ENCODE measurements at places on chromosomes 5 and 9.

DNA sequence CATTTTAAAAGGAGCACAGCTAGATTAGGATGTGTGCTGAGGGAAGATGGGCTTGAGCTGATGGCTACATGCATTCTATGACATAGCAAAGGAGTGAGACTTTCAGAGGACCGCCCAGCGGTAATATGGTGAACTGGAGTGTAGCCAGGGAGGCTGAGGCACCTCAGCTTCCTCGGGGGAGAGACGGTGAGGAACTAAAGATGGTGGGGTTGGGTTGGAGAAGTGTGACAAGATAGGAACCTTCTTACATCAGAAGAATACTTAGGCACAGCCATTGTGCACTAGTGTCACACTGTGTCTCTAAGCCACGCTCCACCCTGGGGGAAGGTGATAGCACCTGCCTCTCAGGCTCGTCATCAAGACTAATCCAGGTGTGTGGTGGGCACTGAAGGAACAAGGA, 118.0 kb upstream of the IRX2 start:
- DNase-seq, result no peak

DNA sequence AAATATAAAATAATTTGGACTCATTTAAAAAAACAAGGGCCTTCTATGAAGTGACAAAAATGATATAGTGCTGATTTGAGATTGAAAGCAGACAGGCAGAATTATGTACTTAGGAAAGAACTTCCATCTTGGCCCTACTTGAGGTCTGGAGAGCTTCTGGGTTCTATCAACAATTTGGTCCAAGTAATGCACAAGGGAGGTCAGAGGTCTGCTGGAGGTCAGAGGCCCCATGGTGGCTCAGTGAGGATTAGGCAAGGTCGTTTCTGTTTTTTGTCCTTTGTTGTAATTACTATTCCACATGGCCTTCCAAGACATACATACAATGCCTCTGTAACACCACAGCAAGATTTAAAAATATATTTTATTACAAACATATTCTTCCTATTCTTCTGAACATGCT, 37.2 kb downstream of the NUDT12 start:
- DNase-seq, result peak; percentile 31

- no peak for DNase-seq
These were observed 23.4 kb upstream of the ARHGAP26 start for GRCh38 chr5:142746532-142747433.

DNA sequence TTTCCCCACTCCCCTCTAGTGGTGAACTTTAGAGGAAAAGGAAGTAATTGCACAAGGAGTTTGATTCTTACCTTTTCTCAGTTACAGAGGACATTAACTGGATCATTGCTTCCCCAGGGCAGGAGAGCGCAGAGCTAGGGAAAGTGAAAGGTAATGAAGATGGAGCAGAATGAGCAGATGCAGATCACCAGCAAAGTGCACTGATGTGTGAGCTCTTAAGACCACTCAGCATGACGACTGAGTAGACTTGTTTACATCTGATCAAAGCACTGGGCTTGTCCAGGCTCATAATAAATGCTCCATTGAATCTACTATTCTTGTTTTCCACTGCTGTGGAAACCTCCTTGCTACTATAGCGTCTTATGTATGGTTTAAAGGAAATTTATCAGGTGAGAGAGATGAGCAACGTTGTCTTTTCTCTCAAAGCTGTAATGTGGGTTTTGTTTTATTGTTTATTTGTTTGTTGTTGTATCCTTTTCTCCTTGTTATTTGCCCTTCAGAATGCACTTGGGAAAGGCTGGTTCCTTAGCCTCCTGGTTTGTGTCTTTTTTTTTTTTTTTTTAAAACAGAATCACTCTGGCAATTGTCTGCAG, 25.3 kb downstream of the SLC22A5 start:
- DNase-seq, result no peak

DNA sequence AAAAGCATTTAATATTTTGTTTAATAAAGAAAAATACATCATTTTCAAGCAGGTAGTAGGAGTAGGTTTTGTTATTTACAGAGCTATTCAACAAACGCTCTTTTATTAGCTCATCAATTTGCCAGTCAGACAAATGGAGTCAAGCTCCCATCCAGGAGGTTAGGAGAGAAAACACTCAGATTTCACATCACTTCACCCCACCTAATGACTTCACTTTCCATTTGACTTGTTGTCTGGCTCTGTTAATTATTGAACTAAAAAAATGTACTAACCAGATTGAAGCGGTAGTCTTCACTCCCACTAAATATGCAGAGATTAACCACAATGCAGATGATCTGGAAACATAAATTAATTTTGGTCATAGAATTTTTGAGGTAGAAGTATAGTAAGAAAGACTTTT, 193.6 kb upstream of the VCAN start:
- no peak for DNase-seq

- DNase-seq, result peak; percentile 58
These were observed 1.9 kb upstream of the PCDH1 start for GRCh38 chr5:141879941-141880738.

- no peak for DNase-seq
These were observed 65.6 kb downstream of the RALGPS1 start for GRCh38 chr9:126980231-126980630.

- no peak for DNase-seq
These were observed 1.9 kb downstream of the PCSK5 start for GRCh38 chr9:75892216-75892911.

DNA sequence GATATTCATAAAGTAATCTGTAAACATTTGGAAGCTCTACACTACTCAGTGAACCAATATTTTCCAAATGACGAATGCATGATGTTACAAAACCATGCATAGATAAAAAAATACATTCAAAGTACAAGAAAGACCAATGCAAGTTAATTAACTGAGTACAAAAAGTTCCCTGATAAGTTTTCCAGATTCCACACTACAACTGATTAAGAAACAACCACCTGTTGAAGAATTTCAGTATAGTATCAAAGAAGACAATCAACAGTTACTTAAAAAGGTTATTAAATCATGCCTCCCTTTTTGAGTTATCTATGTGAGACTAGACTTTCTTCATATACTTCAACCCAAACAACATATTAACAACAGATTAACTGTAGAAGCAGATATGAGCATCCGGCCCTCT, 192.4 kb downstream of the ARL15 start:
- no peak for DNase-seq

DNA sequence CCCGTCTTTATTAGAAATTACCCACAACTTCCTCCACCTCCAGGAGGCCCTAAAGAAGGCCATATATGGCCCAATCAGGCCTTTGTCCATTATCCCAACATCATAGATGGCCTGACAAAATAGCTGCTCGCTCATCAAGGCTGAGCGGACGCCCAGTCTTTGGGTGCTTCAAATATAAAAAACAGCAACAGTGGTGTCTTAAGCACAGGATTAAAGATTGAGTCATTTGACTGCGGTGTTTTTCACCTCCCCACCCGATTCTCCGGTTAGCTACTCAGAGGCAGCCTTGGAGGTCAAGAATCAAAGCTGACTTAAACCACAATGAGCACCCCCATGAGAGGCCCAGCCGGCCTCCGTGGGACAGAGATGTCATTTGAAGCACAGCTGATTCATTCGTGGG, 18.8 kb downstream of the S1PR3 start:
- DNase-seq, result no peak

DNA sequence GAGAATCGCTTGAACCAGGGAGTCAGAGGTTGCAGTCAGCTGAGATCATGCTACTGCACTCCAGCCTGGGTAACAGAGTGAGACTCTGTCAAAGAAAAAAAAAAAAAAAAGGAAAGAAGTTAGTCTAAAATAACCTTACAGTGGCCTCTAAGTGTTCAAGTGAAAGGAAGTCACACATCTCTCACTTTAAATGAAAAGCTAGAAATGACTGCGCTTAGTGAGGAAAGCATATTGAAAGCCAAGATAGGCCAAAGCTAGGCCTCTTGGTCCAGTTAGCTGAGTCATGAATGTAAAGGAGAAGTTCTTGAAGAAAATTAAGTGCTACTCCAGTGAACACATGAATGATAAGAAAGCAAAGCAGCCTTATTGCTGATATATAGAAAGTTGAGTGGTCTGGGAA, 38.1 kb downstream of the ITGA1 start:
- DNase-seq, result no peak

Data from spinal cord (tissue), 10 donors.